D721Med (cell line): ENCODE measurements at places on chromosomes 3 and 15.
A peak's percentile ranks its signal among the peaks of the same experiment; 100 is the strongest.

GRCh38 chr3:42520336-42520735, 17.9 kb downstream of the VIPR1 start:
- no peak for DNase-seq

DNA sequence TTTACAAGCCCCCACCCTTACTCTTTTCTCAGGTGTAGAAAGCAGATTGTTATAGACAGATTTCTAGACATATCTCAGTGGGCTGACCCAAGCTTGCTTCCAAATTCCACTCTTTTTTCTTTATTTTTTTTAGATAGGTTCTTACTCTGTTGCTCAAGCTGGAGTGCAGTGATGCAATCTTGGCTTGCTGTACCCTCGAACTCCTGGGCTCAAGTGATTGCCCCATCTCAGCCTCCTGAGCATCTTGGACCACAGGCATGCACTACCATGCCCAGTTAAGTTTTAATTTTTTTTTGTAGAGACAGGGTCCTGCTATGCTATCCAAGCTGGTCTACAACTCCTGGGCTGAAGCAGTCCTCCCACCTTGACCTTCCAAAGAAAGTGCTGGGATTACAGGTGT, 53.5 kb upstream of the ADAMTS9 start:
- DNase-seq: no peak

DNA sequence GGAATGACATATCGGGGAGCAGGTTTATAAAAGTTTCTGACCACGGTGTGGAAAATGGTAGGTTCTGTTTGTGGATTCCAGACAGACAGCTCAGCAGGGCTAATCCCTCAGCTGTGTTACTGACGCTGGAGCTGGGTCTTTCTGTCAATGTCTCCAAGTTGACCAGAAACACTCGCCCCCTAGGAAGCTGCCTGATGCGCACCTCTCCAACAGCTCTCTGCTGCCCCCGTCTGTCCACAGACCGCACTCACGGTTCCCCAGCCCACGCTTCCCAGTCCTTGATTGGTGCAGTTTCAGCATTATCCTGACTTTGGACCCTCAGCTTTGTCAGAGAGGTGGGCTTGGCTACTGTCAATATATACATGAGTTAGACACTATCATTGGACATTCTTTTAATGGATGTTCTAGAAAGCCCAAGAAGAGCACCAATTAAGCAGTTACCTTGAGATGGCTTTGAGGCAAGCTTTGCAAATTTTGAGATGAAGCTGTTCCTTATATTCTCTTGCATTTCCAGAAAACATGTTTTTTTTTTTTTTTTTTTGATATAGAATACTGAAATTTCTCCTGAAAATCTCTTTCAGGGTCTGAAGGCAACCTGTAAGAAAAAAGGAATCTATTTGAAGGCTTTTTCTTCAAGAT, 98.9 kb upstream of the TBC1D5 start:
- no peak for DNase-seq

DNA sequence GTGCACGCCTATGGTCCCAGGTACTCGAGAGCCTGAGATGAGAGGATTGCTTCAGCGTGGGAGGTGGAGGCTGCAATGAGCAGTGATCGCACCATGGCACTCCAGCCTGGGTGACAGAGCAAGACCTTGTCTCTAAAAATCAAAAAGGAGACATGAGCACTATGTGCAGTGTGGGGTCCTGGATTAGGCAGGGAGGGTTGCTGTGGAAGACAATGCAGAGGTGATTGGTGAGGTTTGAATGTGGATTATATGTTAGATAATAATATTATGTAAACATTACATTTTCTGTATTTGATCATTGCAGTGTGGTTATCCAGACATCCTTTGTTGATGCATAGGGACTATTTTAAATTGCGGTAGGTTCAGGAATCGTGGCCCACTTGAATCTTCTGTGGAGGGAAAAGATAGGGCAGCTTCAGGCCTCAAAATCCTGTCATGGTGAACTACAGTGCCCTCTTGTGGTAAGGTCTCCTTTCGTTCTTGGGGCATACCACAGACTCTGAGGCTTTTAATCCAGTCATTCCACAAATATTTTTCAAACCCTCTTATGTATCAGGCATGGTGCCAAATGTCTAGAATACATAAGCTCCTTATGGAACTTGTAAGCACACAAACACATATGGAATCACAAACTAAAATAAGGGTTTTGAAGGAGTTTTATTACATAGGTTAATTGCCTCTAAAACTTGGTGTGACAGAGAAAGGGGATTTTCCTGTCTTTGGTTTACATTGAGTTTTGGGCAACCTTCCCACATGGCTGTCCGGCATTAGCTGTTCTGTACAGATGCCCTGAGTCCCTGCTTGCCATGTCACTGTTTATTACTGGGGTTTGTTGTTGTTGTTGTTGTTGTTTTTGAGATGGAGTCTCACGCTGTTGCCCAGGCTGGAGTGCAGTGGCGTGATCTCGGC, 37.7 kb downstream of the GPD1L start:
- peak; percentile 42 for DNase-seq

DNA sequence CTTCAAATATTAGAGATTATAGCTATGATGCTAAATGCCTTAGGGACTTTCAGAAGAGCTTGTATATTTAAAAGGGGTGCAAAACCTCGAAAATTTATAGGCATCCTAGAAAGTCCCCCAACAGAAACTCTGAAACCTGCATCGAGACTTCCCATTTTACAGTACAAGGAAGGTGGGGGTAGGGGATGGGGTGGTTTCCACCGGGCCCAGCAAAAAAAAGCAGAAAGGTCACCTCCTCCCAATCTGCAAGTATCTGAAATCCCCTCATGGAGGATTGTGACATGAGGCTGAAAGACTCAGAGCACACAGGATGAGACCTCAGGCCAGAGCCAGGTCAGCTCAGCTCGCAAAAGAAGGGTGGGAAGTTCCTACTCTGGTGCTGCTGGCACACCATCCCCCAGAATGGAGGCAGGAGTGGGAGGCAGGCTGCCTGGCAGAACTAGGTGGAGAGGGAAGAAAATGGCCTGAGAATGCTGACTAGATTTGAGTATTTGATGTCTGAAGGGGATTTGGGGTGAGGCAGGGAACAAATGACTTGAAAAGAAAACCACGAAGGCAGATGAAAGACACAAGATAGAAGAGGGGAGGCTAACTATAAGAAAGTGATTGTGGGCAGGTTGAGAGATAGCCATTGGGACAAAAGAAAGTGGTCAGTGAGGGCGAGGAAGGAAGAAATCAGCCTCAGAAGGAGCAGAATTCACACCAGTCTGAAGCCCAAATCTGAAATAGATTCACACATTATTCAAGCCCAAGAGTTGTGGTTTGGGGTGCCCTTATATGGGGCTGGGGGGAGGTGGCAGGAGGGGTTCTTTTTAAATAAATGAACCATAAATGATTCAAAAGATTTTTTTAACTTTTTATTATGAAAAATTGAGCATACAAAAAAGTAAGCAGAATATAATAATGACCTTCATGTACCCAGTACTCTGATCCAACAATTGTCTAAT, 22.5 kb upstream of the TSC22D2 start:
- no peak for DNase-seq

GRCh38 chr3:114454551-114455251, 160.9 kb downstream of the TIGIT start:
- DNase-seq: no peak

DNA sequence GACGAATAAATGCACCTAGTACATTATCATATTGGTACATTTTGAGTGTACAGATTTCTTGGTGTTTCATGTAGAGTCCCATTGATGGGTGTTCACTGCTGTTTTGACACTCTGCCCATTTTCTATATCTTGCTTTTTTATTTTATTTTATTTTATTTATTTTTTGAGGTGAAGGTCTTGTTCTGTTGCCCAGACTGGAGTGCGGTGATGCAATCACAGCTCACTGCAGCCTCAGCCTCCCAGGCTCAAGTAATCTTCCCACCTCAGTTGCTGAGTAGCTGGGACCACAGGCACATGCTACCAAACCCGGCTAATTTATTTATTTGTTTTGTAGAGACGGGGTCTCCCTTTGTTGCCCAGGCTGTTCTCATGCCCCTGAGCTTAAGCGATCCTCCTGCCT, 44.2 kb downstream of the DNAJC13 start:
- DNase-seq: no peak

- DNase-seq: no peak
Measured at GRCh38 chr3:13233487-13234485, 160.6 kb upstream of the IQSEC1 start.

DNA sequence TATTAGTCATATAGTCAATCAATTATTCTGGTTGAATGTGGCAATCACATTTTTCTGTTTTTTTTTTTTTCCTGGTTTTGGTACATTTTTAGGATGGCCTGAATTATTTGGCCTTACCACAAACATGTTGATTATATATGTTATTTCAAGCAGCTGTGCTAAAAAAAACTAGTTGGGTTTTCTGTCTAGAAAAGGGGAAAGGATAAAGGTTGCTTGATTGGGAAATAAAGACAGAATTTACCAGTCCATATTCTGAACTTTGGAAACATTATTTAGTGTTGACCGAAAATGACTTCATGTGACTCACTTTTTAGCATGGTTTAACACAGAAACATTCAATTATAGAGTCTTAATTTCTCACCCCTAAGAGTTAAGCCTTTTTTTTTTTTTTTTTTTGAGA, 8.1 kb downstream of the MORF4L1 start:
- DNase-seq: no peak

GRCh38 chr3:28210968-28211713, 30.3 kb upstream of the CMC1 start:
- no peak for DNase-seq

- no peak for DNase-seq
Measured at GRCh38 chr15:73232776-73233175, 136.0 kb downstream of the HCN4 start.

DNA sequence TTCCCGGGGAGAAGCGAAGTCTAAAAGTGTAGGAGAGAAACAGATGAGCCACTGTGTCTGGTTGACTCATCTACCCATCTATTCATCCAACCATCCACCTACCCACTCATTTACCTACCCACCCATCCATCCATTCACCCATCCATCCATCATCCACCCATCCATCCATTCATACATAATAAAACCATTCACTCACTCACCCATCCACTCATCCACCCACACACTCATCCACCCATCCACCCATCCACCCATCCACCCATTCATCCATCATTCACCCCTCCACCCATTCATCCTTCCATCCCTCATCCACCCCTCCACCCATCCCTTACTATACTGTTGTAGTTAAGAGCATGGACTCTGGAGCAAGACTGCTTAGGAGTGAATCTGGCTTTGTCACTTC, 136.4 kb upstream of the ATP2B2 start:
- no peak for DNase-seq

DNA sequence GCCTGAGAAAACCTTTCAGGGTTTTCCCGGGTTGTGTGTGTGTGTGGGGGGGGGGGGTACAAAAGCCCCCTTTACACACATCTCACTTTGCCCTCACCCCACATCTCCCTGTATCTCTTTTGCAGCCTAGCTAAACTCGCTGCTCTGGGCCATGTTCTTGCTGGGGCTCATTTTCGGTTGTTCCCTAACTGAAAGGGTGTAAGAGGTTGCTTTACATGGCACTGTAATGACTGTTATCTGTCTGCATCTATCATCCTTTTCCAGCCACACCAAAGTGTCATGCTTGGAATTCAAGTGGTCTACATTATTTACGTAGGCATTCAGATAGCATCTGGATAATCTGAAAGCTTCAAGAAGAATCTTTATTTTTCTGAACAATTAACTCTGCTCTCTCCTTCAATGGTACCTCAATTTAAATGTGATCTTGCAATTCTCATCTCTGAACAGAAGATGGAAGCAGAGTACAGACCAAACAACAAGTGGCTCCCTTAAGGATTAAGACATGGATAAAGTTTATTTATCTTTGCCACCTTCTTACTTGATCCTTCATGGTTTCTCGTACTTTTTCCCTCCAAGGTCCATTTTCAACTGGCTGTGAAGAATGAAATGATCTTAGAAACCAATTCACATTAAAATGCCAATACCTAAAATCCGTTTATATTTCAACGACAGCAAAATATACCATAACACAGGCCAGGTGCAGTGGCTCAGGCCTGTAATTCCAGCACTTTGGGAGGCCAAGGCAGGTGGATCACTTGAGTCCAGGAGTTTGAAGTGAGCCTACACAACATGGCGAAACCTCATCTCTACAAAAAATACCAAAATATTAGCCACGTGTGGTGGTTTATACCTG, 34.9 kb downstream of the DCLK3 start:
- no peak for DNase-seq
